ENCODE measurements at places on chromosomes 5 and 9.

DNA sequence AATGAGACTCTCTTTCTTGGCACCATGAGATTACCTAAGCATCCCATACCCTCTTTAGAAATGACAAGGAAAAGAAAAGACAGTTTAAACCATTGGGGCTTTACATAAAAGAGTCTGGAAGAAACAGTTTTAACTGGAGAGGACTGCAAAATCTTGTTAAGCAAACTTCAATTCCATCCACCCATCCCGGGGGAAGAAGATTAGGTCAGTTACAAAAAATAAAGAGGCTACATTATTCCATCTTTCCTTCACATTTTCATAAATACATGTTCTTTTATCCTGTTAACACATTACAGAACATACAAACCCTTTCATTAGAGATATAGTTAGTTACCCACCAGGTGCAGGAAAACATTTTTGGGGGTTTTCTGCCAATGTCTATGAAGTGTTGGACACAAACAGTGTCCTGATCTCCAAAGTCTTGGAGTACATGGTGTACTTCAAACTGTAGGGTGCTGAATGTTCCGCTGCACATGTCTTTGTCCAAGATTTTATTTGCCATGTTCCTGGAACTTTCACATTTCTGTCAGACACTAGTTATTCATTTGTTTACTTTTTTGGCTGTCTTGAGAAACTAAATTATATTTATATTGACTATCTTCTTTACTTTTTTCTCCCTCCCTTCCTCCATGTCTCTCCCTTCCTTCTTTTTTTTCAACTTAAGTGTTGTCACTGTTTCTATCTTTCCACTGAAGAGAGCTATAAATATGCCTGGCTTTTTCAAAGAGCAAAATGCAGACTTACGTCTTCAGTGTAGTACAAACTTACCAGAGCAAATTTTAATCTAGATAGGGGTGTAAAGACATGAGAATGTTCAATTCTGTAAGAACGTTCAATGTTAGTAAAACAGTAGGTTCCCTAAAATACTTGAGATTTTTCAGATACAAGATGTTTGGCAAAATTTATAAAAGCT is 410.9 kb upstream of the PRR16 start:
- DNase-seq, result no peak

DNA sequence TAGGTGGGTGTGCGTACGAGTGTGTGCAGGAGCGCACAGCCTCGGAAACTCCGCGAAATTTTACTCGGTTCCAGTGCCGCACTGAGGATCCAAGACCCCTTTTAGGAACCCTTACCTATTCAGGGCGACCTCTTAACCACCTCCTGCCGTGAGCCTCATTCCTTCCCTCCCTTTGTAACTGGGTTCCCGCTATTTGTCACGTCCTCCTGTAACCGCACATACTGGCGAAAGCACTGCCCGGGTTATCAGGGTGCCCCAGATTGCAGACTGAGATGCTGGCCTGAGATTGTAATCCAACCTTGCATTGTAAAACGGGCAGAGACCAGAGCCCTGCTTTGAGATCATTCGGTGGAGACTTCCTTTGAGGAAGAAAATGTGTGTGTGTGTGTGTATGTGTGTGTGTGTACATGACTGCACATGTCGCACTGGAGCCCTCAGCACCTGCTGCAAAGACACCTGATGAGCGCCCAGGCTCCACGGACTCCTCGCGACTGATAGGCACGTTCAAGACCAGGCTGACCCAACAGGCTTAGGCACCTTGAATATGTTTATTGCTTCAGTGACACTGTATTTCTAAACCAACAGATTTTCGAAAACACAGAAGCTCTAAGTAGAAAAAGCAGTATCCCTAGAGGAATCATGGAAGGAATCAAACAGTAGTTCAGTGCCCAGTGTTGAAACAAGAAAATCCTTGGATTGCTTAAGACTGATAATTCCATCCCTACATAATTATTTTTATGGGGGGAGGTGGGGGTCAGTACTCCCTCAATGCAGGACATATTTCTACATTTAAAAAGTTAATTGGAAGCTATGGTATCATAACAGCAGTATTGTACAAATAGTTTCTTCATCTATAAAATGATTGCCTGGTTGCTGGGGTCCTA is 86.5 kb upstream of the TNFAIP8 start:
- DNase-seq, result peak; percentile 27

DNA sequence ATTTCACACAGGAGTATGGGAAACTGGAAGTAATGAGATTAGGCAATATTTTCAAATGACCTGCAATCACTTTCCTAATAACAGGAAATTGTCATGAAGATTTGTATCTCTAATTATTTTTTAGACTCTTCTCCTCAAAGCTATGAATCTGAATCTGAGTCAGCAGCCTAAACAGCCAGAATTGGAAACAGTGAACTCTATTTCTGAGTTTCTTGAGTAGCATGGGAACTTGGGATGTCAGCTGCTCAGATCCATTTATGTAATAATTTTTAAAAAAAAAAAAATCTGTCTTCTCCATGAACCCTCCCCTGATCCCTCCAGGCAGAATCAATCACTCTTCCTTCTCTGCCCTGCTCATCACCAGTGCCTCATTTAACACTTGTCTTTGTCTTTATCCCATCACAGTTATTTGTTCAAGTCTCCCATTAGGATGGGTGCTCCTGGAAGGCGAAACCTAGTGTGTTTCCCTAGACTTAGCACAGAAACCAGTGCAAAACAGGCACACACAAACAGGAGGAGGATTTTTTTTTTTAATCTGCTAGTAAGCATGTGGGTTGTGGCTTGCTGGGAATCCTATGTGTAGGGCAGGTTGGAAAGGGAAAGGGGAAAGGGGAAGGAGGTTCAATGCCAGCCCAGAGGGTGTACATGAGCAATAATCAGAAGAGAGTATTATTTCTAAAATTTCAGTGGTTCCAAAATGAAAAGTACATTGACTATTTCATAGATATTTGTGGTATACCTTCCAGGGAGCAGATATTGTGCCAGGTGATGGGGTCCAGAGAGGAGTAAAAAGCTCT is 186.8 kb downstream of the TTLL11 start:
- no peak for DNase-seq

DNA sequence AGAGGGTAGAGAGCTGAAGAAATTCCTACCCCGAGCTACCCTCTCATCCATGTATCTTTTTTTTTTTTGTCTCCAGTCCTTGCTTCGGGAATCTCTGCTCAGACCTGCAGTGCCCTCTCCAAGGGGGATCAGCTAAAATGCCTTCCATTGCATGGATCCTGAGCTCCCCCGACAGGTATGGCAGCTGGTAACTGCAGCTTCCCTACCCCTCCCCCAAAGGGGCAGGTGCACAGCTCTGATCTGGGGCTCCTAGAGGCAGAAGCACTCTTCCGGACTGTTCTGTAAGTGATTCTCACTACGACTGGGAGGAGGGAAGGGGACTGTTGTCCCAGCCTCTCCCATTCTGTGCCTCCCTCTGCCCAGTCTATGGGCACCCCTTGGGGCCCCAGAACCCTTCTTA is 169.6 kb downstream of the MELK start:
- peak; percentile 51 for DNase-seq

DNA sequence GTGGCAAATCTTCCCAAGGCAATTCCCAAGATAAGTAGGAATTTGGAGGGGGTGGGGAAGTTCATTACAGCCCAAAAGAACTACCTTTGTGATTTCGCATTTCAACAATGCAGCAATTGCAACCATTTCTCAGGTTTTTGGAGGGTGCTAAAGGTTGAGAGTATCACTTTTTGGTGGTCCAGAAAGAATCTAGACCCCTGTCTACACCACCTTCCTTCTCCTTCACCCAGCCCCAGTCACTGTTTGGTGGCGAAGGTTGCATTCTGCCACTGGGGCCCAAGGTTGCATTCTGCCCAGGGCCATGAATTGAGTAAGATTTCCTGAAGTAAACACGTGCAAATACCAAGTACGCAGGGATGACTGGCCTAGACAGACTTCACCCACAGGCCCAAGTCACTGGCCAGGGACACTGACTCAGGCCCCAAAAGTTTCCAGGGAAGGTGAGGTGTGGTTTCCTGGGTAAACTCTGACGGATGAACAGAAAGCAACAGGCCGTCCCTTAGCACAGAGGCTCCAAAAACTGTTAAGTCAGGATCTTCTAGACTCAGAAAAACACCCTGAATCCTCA is 5.7 kb downstream of the PDE6A start:
- no peak for DNase-seq

- no peak for DNase-seq
These were observed 23.8 kb upstream of the PHF19 start for GRCh38 chr9:120900824-120901223.

GRCh38 chr5:171246231-171246630 is 62.8 kb upstream of the TLX3 start:
- no peak for DNase-seq

- DNase-seq, result no peak
These were observed 5.7 kb downstream of the SLC6A3 start for GRCh38 chr5:1439388-1440097.

- no peak for DNase-seq
These were observed 90.5 kb upstream of the TNC start for GRCh38 chr9:115208501-115208900.

GRCh38 chr9:78671785-78672184 is 374.9 kb downstream of the PSAT1 start:
- no peak for DNase-seq

GRCh38 chr9:34256987-34257585 is 72.0 kb downstream of the KIF24 start:
- no peak for DNase-seq

DNA sequence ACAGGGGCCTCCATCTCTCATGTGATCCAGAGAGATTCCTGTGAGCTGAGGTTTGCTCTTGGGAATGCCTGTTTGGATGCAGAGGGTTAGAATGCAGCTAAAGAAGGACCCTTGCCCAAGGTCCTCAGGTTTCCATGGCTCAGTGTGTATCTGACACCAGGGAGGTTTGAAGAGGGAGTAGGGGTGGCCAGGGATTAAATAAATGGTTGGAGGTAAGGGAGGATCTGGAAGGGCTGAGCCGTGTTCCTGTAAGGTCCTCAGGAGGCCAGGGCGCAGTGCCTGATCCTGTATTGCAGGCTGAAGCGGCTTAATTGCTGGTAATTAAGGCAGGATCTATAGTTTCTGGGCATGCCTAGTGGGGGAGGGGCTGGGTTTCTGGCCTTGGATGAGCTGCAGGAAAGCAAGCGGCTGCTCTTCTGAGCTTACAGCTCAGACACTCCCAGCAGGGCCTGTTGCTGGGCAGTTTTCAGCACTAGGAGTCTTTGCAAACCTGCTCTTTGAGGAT is 41.5 kb upstream of the MAP1B start:
- peak; percentile 89 for DNase-seq

DNA sequence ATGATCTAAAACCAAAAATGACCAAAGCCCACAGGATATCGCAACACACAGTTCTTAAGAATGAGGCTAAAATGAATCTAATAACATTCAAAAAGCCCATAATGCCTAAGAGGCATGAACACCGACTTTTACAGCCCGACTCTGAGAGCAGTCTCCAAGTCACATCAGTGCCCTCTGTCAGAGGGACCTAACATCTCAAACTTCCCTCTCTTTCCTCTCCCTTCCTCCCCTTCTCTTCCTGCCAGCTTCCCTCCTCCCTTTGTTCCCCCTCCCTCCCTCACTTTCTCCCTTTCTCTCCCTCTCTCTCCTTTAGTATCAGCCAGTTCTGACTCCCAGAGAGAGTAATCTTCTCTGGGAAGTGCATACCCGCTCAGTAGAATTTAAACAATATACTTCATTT is 154.4 kb downstream of the GLIS3 start:
- DNase-seq, result no peak

- no peak for DNase-seq
These were observed 12.1 kb downstream of the WWC1 start for GRCh38 chr5:168303393-168304025.

- no peak for DNase-seq
These were observed 76.7 kb downstream of the FGF1 start for GRCh38 chr5:142609142-142609541.

DNA sequence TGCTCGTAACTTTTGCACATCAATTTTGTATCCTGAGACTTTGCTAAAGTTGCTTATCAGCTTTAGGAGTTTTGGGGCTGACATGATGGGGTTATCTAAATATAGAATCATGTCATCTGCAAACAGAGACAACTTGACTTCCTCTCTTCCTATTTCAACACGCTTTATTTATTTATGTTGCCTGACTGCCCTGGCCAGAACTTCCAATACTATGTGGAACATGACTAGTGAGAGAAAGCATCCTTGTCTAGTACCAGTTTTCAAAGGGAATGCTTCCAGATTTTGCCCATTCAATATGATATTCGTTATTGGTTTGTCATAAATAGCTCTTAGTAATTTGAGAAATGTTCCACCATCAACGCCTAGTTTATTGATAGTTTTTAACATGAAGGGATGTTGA is 65.4 kb upstream of the CDH12 start:
- DNase-seq, result no peak

All from NCI-H1105 treated with DMSO at 0.1 percent for 48 hours (cell line).